ENCODE measurements at places on chromosomes 5 and 9. TPM values are rescaled to one million over a fixed set of nuclear protein-coding genes. Genes with fewer than 3 reads are reported as not detected.

The WNK2 gene
- total RNA-seq, result under 0.01 TPM

The CKMT2 gene
- total RNA-seq, result not detected

The LRRC70 gene
- 45.2 TPM for total RNA-seq

The FRMPD1 gene
- not detected for total RNA-seq

The TXNDC8 gene
- not detected for total RNA-seq

The NDST1 gene
- 94.3 TPM for total RNA-seq

The TIGD6 gene
- 4.9 TPM for total RNA-seq

The PCDHAC2 gene
- 1.8 TPM for total RNA-seq

The SMIM33 gene
- 0.13 TPM for total RNA-seq

The TICAM2 gene
- total RNA-seq, result 3.4 TPM

The BRINP1 gene
- 0.14 TPM for total RNA-seq

The TSSK1B gene
- not detected for total RNA-seq

The SHC3 gene
- 1.7 TPM for total RNA-seq

The RAD1 gene
- 28.2 TPM for total RNA-seq

The PCDHAC1 gene
- under 0.01 TPM for total RNA-seq
